ENCODE measurements at places on chromosomes 3 and 15.

GRCh38 chr3:136444581-136444980, 194.4 kb downstream of the PCCB start:
- DNase-seq, result no peak

- DNase-seq, result no peak
Observed at GRCh38 chr3:60246361-60246760, 1004.9 kb downstream of the FHIT start.

DNA sequence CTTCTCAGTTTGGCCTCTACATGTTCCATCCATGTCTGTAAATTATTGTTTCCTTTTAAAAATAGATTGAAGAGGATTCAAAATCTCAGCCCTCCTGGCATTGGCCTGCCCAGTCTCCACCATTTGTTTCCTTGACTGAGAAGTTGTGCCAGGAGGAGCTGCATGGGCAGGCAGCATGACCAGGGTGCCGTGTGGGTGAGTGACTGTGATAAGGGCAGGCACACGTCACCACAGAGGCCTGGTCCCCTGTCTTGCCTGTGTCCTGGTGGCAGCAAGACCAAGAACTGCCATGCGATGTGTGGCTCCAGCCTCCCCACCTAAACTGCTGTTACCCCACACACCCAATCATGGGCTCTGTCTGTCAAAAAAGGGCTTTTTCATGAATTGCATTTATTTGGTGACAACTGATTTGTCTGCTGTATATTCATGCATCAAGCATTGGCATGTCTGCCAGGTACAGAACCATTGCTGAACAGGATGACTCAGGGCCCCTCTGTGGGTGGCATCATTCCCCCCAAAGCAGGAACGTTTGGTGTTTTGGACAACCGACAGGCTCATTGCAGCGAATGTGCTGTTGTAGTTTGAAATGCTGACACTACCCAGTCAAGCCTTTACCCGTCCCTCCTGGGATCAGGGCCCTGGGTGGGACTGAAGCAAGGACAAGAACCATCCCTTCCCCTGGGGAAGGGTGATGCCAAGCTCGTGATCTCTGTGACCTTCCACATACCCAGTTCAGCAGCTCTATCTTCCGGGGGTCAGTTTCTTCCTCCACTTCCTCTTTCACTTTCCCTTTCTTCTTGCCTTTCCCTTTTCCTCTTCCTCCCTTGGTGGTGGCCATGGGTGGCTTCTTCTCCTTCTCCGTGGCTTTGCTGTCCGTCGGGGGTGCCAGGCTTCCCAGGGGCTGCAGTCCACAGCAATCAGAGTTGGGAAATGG, 51.6 kb downstream of the TRPM1 start:
- no peak for DNase-seq

DNA sequence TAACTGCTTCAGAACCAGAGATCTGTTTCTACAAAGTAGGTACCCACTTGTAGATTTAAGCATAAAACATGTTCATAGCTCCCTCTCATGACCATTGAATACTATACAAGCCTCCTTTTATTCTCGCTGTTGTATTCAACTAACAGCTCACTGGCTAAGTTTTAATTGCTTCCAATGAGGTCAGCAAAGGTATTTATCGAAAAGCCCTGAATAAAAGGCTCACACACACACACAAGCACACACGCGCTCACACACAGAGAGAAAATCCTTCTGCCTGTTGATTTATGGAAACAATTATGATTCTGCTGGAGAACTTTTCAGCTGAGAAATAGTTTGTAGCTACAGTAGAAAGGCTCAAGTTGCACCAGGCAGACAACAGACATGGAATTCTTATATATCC, at the start of gene FGF7:
Gene FGF7 (plus strand): TSS at position 222 of the 400 bp plus-strand sequence. CDS start 1,056 bp downstream, outside the sequence.
- DNase-seq, result peak; percentile 3

Data from M059J (cell line).